Left renal cortex interstitium (tissue), 4 donors: ENCODE measurements at places on chromosomes 5 and 9.

DNA sequence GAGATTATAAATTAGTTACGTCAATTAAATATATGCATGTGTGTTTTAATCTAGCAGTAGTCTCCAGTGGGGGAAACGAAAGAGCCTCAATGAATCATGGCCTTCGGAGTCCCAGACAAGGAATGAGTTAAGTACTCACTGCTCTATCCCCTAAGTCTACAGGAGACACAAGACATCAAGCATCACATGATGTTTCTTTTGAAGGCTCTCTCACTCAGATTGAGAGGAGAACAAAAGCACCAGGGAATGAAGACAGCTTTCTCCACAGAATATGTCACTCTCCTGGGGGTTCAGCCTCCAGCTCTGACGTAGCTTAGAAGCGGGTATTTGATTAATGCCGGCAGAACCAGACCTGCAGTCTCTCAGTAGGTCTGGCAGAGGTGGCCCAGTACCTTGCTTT lies 381.4 kb downstream of the ACTL7B start:
- no peak for DNase-seq

- no peak for DNase-seq
These were observed 468.6 kb downstream of the GADD45G start for GRCh38 chr9:90073186-90073945.

- no peak for DNase-seq
These were observed 260.3 kb upstream of the KLF4 start for GRCh38 chr9:107749787-107750444.

DNA sequence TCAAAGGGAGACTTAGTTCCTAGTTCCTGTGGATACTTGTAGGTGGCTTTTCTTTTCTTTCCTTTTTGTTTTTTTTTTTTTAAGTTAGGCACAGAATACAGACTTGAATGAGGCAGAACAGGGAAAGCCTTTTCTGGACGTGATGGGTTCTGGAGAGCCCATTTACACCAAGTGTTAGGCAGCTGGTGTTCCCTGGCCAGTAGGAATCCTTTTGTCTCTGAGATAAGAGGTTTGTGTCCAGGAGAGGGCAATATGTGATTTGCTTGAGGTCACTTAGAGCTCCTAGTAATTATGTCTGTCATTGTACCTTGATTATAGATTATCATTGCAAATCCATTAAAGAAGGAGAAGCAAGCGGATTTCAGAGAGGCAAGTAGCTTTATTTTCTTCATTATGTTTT lies 9.1 kb downstream of the MEGF10 start:
- DNase-seq = no peak

DNA sequence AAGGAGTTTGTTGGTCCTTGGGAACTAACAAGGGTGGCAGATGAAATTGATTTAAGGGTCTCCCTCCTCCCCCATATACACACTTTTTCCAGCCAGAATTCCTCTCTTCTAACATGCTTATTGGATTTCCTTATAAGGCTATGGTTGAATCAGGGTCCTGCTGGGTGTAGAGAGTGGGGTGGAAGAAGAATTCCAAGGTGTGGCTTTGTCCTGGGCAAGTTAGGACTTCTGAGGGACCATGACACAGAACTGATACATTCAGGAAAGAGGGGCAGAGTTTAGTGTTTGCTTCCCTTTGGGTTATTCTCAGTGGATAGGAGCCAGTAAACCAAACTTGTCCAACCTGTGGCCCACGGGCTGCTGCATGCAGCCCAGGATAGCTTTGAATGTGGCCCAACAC lies 116.5 kb downstream of the SNX18 start:
- DNase-seq = no peak

- no peak for DNase-seq
These were observed 88.8 kb downstream of the TLE4 start for GRCh38 chr9:79660615-79661014.

DNA sequence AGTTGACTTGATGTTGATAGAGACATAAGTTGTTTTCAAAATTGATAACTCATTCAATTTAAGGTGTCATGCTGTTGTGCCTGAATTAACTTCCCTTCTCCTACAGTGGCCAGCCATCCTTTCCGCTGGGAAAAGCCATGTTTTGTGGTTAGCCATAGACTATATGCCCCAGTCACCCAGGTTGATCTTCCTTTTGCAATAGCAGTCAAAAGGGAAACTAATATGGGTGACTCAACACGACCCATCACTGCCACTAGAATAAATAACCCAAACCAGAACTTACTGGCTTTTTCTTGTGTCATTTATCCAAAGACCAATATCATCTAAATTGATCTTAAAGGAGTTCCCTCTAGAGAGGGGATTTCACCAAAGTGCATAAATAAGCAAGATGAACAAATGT lies 87.4 kb downstream of the PTCD2 start:
- DNase-seq = no peak
